ENCODE measurements at places on chromosomes 7 and 10.

DNA sequence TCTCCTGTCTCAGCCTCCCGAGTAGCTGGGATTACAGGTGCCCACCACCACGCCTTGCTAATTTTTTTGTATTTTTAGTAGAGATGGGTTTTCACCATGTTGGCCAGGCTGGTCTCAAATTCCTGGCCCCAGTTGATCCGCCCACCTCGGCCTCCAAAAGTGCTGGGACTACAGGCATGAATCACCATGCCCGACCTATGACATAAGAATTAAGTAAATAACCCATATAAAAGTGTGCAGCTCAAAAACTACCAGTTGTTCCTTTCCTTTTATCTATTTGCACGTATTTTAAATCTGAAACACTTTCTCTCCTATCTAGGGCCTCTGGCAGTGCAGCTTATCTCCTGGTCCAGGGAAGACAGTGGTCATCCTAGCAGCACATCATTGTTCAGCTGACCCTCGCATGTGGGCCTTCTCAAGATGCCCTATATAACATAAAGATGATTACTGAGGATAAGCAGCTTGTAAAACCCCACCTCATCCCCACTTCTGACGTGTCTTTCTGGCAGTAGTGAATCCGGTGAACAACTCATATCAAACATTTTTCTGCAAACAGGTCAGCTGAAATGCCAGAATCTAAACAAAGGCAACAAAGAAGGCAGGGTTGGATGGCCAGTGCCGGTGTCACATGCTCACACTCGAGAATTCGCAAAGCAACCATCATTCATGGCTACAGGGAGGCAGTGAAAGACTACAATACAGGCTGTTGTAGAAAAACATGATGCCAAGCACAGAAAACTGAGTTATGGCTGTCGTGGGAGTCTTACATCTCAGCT lies 36.0 kb upstream of the KCNIP2 start:
- no peak for DNase-seq

DNA sequence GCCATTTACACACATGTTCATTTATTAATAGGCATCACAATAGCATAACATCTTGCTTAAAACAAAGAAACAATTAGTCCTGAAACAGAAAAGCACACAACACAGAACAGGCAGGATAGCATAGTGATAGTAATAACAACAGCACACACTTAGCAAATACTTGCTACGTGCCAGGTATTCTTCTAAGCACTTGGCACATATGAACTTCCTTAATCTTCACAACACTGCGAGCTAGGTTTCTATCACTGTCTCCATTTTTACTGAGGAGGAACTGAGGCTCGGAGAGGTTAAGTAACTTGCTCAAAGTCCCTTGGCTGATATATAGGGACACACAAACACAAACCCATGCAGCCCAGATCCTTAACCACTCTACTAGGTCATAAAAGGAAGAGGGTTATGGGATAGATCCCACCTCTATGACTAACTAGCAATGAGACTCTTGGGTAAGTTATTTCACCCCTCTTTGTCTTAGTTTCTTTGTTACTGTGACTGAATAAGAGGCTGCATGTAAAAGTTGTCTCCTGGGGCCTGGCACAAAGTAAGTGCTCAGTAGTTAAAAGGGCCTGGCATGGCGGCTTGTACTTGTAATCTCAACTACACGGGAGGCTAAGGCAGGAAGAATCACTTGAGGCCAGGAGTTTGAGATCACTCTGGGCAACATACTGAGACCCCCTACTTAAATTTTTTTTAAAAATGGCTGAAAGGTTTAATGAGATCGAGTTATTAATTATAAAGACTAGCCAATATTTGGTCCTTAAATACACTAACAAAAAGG lies 181.0 kb upstream of the RHOBTB1 start:
- no peak for DNase-seq

DNA sequence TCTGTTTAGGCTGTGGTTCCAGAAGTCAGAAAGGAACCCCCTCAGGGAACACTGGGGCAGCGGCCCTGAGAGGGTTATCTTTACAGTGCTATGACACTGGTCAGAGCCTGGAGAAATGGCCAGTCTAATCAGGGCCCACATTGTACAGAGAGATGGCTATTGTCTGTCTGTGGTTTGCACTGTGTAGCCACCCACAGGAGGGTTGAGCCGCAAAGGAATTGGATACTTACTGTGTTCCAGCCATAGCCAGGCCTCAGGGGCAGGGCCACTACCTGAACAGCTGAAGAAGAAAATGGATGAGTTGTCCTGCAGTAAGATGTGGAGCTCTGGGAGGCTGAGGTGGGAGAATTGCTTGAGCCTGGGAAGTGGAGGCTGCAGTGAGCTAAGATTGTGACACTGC lies 47.5 kb upstream of the PODXL start:
- DNase-seq, result no peak

DNA sequence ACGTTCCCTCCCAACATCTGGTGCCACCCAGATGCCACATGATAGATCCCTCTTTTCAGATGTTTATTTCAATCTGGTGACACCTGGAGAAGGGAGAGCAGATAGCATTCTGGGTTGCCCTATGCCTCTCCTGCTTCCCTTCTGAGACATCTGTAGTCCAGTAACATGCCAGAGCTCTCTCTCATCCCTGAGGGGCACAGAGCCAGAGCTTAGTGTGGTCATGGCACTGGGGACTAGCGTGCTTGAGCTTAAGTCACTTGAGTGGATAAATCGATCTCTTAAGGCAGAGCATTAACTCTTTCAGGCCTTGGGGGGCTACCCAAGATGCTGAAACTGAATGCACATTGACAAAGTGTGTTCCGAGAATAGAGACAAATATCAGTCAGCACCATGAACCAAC lies 47.9 kb downstream of the WNT2 start:
- no peak for DNase-seq

GRCh38 chr7:80934321-80934720 lies 15.5 kb upstream of the SEMA3C start:
- DNase-seq, result no peak

GRCh38 chr10:131735577-131735976 lies 165.2 kb upstream of the PPP2R2D start:
- DNase-seq, result no peak

- no peak for DNase-seq
Observed at GRCh38 chr7:153422291-153423209, 629.6 kb upstream of the DPP6 start.
